Camera-type eye (tissue), 1 donor: ENCODE measurements at places on chromosomes 7 and 10. TPM values are rescaled to one million over a fixed set of nuclear protein-coding genes. Genes with fewer than 3 reads are reported as not detected.

ZPBP gene
- total RNA-seq = 5.7 TPM

TMEM236 gene
- 0.44 TPM for total RNA-seq

LRIT1 gene
- 51.8 TPM for total RNA-seq

TMEM196 gene
- 9.7 TPM for total RNA-seq

GIMAP1 gene
- total RNA-seq = 1.9 TPM

ARPC1B gene
- 41.9 TPM for total RNA-seq

TCAF2 gene
- total RNA-seq = 2.3 TPM

WEE2 gene
- total RNA-seq = 0.27 TPM

FKBP9 gene
- total RNA-seq = 134 TPM

NKX2-3 gene
- not detected for total RNA-seq

ZNF12 gene
- 45.3 TPM for total RNA-seq

PAOX gene
- total RNA-seq = 10.3 TPM

SCRN1 gene
- total RNA-seq = 124 TPM

ANKMY2 gene
- 49.0 TPM for total RNA-seq

SPDYE2 gene
- total RNA-seq = 0.27 TPM

FAM25A gene
- total RNA-seq = not detected

H2BK1 gene
- not detected for total RNA-seq

FAM237B gene
- total RNA-seq = not detected

TWIST1 gene
- total RNA-seq = 24.9 TPM

TRIM73 gene
- 2.0 TPM for total RNA-seq

GPR85 gene
- total RNA-seq = 26.8 TPM

SPDYE1 gene
- total RNA-seq = not detected

KCNH2 gene
- 22.7 TPM for total RNA-seq

PTTG1IP2 gene
- total RNA-seq = not detected

DENND2A gene
- 54.6 TPM for total RNA-seq

CREB5 gene
- total RNA-seq = 40.2 TPM

GRM8 gene
- 19.6 TPM for total RNA-seq

ADCY1 gene
- total RNA-seq = 43.0 TPM

FAM25C gene
- total RNA-seq = not detected

RHBDD2 gene
- 38.6 TPM for total RNA-seq

RBP4 gene
- total RNA-seq = 7.0 TPM

KEL gene
- 5.1 TPM for total RNA-seq

IDI2 gene
- not detected for total RNA-seq

DNAH11 gene
- 2.7 TPM for total RNA-seq

ITPRID1 gene
- total RNA-seq = 0.11 TPM

HMX2 gene
- total RNA-seq = not detected

TMEM140 gene
- 4.1 TPM for total RNA-seq

PTPRN2 gene
- total RNA-seq = 13.2 TPM
